Mucosa of descending colon (tissue), 3 donors: ENCODE measurements at places on chromosomes 11 and 22.

DNA sequence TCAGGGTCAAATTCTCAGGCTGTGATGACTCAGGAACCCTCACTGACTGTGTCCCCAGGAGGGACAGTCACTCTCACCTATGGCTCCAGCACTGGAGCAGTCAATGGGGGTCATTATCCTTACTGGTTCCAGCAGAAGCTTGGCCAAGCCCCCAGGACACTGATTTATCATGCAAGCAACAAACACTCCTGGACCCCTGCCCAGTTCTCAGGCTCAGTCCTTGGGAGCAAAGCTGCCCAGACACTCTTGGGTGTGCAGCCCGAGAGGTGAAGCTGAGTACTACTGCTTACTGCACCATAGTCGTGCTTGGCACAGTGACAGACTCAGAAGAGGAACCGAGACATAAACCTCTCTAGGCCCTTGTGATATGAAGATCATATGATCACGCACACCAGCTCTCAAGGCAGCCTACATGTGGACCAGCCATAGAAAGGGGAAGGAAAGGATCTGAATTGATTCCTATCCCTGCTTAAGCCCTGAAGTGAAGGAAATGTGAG is 58.2 kb downstream of the ZNF280B start:
- DNase-seq = peak; percentile 43

DNA sequence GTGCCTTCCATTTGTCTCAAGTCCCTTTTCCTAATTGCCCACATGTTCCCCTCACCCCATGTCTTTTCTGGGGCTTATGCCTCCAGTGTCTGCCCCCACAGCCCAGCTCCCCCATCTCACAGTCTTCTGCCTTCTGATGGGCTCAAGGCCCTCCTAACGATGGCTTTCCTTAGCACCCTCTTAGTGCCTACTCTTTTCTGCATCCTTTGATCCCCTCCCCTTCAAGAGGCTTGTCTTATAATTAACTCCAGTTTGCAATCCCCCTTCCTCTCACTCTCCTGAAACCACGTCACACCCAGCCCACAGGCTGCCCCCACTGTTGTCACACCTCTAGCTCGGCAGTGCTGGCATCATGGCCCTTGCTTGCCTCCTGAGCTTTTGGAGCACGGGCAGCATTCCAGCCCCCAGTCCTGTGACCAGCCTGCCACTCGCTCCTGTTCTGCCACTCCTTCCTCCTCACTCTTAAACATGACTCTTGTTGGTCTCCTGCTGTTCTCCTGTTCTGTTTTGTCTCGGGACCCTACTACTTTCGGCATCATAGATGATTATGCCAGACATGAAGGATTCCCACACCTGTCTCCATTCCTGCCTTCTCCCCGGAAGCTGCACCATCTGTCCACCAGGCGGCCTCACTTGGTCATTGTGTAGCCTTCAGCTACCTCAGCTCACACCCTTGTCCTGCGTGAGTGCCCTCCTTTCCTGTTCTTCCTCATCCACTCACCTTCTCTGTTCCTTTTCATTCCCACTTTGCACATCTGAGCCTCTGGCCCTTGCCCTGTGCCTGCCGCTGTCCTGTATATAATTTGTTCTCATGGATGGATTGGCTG is 26.1 kb downstream of the UBE2L3 start:
- DNase-seq = no peak

GRCh38 chr11:11620173-11620920 is 1.5 kb downstream of the GALNT18 start:
- peak; percentile 72 for DNase-seq

GRCh38 chr11:12724301-12725054 is 50.3 kb downstream of the TEAD1 start:
- peak; percentile 80 for DNase-seq

DNA sequence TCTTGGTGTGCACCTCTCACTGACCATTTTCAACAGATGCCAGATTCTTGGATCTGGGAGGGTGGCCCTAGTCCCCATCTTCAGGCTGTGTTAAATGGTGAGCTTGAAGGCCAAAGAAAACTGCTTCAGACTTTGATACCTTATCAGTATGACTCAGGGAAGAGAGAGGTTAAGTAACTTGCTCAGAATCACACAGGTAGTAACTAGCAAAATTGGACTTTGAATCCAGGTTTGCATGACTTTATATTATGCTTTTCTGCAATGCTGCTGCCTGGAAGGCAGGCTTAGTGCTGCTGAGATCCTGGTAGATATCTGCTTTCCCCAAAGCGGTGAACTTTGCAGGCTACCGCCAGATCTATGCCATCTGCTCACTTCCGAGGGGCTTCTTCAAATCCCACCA is 487.3 kb downstream of the INSC start:
- no peak for DNase-seq

GRCh38 chr11:63667995-63668795 is 3.0 kb downstream of the ATL3 start:
- no peak for DNase-seq

DNA sequence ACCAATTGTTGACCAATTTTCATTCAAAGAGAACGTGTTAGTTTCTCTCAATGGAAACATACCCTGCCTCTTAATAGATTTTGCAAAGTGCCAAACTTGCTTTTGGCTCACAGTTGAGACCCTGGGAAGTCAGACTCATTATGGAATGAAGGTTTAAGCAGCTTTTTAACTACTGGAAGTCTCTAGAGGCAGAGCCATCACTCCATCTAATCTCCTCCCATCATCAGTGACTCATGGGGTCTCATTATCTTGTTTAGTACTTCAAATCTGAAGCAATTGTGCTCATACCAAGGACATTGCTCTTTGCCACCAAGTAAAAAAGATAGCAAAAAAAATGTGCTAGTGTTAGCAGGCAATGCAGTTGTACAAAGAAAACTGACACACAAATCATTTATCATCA is 537.1 kb upstream of the LRRC4C start:
- no peak for DNase-seq

DNA sequence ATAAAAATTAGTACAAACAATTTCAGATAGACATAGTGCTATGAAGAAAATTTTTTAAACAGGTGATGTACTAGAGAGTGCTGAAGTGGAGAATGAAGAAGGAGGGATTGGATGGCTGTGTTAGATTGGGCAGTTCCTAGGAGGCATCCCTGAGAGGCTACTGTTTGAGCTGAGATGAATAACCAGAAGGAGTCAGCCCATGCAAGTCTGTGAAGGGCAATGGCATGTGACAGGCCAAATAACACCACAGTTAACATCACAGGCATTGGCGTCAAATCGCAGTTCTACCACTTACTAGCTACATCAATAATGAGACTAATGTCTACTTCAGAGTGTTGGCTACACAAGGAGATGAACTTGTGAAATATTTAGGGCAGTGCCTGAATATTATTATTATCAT is 35.4 kb downstream of the HORMAD2 start:
- no peak for DNase-seq

- no peak for DNase-seq
Measured at GRCh38 chr11:12755510-12756453, 81.6 kb downstream of the TEAD1 start.

DNA sequence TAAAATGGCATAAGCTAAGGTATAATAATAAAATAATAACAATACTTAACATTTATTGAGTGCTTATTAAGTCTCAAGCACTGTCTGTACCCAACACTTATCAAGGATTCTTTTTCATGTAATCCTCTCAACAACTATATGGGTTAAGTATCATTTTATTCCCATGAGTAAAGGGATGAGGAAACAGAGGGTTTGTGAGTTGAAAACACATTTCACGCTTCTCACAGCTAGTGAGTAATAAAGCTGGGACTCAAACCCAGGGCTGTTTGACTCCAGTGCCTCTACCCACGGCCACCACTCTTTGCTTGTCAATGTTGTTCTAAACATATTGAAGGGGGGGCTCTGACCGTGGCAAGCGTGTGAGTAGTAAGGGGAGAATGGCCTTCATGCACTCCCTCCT is 8.7 kb downstream of the CD3E start:
- DNase-seq = no peak

DNA sequence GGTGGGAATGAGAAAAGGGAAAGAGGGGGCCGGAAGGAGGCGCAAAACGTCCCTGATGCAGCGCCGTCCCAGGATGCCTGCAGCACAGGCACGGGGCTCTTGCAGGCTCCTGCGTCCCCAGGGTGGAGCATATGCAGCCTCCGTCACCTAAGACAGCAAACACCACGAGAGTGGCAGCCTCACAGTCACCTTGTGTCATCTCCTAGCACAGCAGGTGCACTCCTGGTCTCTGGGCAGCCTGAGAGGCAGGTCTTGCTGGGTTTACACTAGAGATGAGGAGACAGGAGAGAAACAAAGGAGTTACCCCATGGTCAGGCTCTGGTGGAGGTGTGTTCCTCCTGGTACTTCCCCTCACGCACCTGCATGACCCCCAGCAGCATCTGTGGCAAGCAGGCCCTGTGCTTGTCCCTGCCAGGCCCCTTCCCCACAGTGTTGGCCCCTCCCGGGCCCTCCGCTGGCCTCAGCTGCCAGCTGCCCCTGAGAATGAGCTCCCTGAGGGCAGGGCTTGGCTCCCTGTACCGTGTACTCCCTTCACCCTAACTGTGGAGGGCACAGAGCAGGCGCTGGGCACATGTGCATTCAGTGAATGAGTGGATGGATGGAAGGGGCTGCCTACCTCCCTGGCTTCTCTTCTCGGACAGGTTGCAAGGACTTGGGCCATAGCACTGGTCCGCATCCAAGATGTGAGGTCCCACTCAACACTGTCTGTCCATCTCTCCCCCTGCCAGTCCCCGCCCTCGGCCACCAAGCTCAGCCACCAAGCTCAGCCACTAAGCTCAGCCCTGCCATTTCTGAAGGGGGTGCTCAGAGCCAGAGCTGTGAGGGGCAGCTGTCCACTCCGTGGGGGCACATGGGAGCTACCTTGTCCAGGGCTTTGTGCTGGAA is 988.6 kb downstream of the BRD1 start:
- DNase-seq = no peak

DNA sequence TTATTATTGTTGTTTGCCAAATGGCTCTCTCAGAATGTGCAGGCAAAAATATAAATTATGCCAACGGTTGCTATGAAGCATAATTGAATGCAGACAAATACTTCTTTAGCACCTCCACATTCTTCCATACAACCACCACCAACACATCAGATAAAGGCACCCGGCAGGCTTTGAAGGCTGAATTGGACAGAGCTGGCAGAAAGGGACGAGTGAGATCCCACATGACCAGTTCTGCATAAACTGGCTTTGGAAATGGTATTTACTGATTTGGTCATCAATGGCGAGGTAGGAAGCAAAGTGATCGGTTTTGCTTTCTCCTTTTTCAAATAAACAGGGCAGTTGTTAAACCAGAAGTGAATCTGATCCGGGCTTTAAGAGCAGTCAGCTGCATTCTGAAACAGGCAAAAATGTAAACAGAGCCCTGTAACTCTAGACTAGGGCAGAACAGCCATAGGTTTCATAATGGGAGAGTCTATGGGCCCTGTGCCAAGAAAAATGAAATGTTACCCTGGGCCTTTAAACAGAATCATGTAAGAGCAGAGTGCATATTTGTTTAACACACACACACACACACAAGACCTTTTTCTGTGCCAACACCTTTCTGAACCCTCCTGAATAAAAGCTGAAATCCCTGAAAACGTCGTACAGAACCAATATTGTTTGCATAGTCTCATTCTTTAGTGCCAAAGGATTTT is 97.7 kb downstream of the MPPED2 start:
- DNase-seq = no peak

- DNase-seq = no peak
Measured at GRCh38 chr11:104661901-104662300, 236.4 kb downstream of the CASP12 start.

- no peak for DNase-seq
Measured at GRCh38 chr11:112728288-112728687, 232.9 kb upstream of the NCAM1 start.

DNA sequence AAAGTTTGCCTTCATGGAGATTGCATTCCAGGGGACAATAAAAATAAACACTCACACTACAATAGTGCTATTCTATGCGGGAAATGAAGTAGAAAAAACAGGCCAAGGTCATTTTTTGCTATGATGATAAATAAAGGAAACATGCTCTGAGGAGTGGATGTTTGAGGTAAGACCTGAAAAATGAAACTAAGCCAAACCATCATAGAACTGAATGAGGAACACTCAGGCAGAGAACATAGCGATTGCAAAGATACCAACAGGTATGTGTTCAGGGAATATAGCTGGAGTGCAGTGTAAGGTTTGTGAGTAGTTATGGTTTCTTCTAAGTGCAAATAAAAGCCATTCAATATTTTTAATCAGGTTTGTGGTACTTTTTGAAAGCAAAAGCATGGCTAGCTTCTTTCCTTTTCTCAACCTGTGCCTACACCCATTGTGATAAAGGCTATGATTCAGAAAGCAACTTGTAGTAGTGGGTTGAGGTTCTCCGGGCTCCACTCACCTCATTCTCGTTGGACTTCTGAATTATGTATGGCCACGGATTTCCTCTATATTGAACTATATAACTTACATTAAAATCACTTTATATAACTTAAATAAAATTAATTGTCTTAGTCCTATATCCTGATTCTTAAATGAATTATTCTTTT is 278.2 kb upstream of the CHORDC1 start:
- DNase-seq = no peak

DNA sequence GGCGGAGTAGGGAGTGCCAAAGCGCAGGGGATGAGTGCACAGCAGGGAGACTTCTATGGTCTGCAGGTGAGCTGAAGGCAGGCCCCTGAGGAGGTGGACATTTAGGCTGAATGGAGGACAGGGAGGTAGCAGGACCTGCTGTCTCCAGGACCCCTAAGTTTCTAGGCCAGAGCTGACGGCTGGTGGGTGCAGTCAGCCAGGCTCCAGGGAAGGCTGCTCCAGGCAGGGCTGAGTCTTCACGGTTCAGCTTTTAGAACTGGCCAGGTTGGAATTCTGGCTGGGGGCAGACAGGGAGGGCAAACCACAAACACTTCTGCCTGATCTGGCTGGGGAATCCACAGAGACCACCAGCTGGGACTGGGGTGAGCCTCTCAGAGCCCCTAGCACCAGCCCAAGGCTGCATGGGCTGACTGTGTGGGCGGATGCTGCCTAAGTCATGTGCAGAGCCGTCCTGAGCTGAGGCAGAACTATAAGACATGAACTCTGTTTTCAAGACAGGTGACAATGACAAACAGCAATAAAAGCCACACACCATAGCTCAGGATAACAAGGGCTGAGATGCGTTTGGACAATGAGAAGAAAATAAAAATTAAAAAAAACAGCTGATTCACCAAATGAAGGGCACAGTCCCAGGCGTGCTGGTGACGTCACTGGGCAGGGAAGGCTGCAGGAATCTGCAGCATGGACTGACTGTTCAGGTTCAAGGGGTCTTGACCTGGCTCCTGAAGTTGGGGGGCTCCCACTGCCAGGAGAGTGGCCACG is 10.4 kb upstream of the MALAT1 start:
- DNase-seq = peak; percentile 79

- DNase-seq = no peak
Measured at GRCh38 chr22:50215297-50216054, 14.7 kb downstream of the SELENOO start.

DNA sequence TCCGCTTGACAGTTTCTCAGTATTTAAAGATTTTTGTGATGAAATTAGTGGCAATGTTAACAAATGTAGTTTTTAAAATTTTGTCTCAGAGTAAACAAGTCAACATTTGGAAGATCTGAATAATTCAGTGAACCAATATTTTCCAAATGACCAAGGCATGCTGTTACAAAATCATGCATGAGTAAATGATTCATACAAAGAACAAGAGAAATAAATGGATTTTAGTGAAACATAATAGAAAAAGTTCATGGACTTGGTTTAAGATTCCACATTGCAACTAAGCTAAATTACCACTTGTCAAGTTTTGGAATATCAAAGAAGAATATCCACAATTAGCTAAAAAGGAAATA is 125.7 kb upstream of the SNX19 start:
- DNase-seq = no peak

- no peak for DNase-seq
Measured at GRCh38 chr11:11577932-11578911, 43.6 kb downstream of the GALNT18 start.
